ENCODE measurements at places on chromosomes 4 and X.

DNA sequence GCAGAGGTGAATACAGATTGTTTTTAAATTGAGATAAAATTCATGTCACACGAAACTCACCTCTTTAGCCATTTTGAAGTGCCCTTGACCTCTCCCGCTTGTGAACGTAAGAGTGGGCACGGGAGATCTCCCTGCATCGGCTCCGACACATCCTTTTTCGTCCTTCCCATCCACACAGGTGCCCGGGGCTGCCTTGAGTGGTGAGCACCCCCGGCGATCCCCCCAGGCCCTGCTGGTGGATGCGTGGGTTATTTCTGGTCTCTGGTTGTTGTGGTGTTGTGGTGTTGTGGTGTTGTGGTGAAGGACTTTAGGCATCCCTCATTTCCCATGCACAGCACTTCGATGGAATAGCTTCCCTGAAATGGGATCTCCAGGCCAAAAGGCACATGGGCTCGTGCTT is 46.1 kb downstream of the PSAPL1 start:
- DNase-seq, result no peak

GRCh38 chr4:152278172-152278504 is 257.8 kb downstream of the FBXW7 start:
- DNase-seq, result no peak

- DNase-seq, result peak; percentile 20
Measured at GRCh38 chr4:143025081-143025704, 159.5 kb upstream of the USP38 start.

DNA sequence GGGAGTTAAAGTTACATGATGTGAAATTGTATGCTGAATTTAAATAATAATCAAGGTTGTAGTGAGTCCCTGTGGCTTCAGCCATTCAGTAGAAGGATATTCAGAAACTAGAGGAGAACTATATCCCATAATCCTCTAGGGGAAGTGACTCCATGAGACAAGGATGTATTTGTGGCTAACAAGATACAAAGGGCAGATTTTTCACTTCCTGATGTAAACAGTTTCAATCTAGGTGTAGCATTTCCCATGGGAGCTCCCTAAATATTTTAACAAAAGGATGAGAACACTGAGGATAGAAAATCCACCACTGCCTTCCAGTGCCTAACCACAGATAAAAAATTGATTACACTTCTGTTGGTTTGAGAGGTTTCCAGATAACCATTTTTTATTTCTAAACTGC is 435.4 kb upstream of the TENM3 start:
- no peak for DNase-seq

DNA sequence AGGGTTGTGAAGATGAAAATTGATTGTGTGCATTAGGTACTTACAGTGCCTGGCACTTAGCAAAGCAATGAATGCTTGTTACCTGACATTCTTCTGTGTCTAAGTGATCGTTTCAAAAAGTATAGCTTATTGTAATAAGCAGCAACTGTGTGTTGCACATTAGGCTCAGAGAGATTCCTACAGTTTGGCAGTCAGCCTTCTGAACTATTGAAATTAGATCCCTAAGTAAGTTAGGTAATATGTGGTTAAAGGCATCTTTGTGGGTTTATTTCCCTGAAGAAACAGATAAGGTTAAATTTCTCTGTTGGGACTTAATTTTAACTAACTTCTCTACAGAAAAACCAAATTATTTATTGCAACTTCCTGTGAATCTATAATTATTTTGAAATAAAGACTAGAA is 93.4 kb downstream of the REPS2 start:
- DNase-seq, result no peak

GRCh38 chr4:154024097-154024694 is 235.3 kb upstream of the SFRP2 start:
- DNase-seq, result peak; percentile 3

GRCh38 chrX:33726281-33727160 is 405.6 kb downstream of the FAM47A start:
- no peak for DNase-seq

DNA sequence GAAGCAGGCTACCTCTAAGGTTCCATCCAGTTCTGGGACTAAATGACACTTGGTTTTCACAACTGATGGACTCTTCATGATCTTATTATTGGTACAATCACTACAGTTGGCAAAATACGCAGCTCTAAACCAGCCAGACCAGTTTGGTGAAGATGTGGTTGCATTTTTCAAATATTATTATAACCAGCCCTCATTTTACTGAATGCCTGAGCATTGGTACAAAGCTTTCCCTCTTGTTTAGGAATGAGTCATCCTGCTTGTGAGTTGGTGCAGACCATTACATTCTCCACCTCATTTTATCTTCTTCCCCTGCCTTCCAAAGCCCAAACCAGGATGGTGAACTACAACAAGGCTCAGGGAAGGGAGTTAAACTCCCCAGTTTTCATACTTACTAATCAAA is 223.1 kb downstream of the KDR start:
- DNase-seq, result no peak

DNA sequence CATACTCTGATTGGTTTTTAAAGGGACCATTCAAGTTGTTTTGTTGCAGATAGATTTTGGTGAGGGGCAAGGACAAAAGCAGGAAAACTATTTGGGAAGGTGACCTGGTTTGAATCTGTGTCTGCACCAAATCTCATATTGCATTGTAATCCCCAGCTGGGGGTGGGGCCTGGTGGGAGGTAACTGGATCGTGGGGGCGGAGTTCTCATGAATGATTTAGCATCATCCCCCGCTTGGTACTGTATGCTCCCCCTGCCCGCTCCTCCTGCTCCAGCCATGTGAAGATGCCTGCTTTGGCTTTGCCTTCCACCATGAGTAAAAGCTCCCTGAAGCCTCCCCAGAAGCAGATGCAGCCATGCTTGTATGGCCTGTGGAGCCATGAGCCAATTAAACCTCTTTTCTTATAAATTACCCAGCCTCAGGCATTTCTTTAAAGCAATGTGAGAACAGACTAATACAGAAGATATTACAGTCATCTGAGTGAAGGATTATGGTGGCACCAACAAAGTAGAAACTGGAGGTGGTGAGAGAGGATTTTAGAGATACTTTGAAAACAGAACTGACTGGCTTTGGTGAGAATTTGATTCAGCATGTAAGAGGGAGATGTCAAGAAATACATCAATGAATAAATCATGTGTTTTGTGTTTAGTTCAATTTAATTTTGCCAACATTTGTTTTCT is 14.4 kb downstream of the IL21 start:
- no peak for DNase-seq

DNA sequence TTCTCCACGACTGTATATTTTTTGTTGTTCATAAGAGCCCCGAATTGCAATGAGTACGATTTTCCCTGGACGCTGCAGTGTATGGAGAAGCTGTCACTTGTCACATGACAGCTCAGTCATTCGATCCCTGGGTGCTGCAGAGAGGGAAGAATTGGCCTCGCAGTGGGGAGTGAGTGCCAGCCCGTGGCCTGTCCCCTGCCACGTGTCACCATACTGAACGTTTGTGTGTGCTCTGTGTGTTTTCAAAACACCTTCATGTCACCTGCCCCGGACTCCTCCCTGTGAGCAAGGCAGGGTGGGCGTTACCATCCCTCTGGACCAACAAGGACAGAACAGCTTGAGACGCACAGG is 77.9 kb downstream of the TBL1X start:
- no peak for DNase-seq

GRCh38 chr4:54085284-54085683 is 14.7 kb upstream of the GSX2 start:
- DNase-seq, result no peak

DNA sequence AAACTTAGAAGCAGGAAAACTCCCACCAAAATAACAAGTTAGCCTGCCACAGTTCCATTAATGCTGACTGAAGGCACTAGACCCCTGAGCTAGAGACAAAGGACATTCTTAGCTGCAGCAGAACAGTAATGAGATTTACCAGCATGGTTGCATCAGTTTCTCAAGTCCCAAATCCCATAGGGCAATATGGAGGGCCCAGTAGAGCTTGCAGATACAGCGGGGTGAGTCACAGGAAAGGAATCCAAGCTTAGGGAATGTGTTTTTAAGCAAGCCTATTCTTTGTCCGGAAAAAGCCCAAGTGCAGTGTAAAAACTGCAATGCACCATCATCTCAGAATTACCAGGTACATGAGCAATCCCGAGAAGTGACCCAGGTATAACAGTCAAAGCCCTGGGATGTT is 51.3 kb upstream of the EXOC1L start:
- DNase-seq, result no peak

DNA sequence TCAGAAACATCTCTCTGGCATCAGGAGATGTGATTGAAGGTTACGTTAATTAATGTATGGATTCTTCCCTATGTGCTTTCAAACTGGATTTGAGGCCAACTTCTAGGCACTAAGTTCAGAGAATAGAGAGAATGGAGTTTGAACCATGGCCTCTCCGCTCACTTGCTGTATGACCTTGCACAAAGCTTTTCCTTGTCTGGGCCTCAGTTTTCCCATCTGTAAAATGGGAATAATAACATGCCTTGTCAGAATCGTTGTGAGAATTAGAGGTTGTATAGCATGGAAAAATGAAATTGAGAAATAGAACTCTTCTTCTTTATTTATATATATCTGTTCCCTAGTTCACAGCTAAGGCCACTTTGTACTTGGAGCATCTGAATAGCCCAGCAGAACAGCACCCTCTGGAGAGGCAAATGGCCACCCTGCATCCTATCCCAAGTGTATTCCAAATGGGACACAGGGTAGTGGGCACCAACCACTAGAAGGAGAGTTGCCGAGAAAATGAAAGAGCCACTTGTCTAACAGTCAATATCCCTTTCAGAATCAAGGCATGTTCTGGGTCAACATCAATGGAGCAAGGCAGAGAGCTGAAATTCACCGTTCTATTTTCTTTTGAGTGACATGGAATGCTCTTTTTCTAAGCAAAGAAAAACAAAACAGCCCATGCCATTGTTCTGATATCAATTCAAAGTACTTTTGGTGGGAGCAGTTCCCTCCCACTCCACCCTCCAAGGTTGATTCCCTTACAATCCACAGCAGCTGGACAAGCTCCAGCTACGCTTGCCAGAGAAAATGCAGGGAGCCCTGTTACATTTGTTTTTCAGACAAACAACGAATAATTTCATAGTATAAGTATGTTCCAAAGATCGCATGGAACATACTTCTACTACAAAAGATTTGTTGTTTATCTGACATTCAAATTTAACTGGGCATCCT is 23.3 kb upstream of the MTM1 start:
- no peak for DNase-seq

DNA sequence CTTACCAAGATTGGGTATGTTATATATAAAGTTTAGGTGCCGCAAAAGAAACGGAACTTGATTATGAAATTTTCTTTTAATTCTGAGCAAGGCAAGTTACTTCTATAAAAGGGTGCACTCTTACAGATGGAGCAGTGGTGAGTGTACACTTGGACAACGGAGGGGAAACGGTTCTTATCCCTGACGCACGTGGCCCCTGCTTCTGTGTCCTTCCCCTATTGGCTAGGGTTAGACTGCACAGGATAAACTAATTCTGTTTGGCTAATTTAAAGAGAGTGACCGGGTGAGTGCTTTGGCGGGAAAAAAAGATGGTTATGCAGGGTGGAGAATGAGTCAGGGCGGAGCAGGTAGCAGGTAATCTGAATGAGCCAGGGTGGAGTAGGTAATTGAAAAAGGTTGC is 149.5 kb downstream of the GC start:
- no peak for DNase-seq

DNA sequence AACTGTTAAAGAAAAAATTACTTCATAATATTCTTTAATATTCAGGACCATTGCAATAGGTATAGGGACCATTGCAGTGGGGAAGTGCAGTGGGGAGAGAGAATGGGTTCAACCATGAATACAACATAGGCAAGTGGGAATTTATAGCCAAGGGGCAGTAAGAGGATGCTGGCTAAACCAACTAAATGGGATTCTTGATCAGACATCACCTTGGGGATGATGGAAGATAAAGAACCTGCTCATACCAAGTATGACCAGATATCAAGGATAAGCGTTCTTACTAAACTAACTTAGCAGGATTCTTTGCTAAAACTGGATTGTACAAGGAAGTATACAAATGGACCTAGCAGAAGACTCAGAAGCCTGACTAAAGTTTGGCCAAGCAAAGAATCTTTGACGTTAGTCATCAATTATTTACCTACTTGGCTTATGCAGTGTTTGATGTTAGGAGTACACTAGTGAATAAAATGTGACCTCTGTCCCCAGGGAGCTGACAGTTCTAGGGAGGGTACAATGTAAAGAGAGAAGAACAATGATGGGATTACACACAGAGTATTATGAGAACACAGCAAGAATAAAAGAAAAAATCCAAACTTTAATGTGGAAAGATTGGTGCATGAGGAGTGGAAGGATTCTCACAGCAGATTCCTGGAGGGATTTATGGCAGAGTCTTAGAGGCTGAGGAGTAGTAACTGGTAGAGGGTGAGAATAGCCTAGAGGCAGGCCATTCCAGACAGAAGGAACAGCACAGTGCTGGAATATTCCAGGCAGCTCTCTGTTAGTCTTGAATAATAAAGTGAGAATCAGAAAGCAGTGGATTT is 54.7 kb upstream of the MYOZ2 start:
- DNase-seq, result no peak

GRCh38 chr4:16722416-16722815 is 176.0 kb downstream of the LDB2 start:
- DNase-seq, result no peak

DNA sequence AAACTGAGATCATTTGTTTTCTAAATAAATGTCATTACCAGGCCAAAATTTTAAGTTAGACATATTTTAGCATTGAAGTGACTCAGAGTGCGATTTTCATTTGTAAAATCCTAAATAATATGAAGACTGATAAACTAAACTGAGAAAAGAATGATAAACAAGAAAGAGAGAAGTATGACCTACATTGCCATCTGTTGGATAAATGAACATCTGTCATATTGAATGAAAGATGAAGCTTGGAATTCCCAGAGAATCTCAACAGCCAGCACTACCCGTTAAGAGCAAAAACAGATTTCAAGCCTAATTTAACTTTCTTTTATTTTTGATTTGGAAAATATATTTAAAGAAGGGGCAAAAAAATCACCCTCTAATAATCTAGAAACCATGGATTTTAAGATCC is 591.0 kb upstream of the ATOH1 start:
- DNase-seq, result no peak

DNA sequence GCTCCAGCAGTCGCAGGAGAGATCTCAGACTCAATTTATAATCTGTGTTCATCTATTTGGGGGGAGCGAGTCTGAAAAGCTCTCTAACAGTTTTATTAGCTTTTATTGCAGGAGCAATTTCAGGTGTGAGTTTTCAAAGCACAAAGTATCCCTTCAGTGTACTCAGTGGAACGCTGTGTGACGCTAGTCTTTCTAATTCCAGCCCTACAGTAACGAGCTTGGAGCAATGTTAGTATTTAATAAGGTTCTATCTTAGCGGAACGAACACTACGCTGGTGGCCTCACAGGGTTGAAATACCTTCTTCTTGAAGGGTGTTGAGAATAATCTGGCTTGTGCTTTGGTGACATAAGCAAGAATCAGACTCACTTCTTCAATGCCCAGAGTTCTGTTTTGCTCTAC is 8.4 kb downstream of the HS3ST1 start:
- no peak for DNase-seq

DNA sequence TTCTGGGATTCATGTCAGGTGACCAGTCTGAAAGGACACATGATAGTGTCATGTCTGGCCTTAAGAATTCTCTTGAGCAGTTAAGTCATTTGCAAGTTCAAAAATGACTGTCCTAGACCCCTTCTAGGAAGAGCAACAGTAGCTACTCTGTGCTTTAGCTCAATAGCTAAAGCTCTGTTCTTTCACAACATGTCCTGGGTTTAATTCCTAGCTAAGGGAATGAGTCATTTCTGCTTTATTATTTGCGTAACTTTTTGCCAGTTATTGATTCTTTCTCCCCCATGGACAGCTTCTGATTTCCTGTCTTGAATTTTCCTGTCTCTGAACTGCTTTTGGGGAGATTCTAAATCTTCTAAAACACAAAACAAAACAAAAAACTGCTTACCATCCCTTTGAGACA is 1055.8 kb upstream of the DIAPH2 start:
- no peak for DNase-seq

Data from activated CD4-positive, alpha-beta T cell treated with anti-CD3 and anti-CD28 coated beads, Interleukin-2, Interleukin-4, amounts not matched to agents 100 ng/mL and 50 ng/mL, durations not matched to agents 16 hours and 8 hours (primary cell).